Thymus (tissue), 14 donors: ENCODE measurements at places on chromosomes 2 and 18. TPM values are rescaled to one million over a fixed set of nuclear protein-coding genes. Genes with fewer than 3 reads are reported as not detected.

AGXT gene
- total RNA-seq, result 0.14 TPM

LRRTM1 gene
- total RNA-seq, result not detected

CCDC74A gene
- total RNA-seq, result 5.1 TPM

DNA sequence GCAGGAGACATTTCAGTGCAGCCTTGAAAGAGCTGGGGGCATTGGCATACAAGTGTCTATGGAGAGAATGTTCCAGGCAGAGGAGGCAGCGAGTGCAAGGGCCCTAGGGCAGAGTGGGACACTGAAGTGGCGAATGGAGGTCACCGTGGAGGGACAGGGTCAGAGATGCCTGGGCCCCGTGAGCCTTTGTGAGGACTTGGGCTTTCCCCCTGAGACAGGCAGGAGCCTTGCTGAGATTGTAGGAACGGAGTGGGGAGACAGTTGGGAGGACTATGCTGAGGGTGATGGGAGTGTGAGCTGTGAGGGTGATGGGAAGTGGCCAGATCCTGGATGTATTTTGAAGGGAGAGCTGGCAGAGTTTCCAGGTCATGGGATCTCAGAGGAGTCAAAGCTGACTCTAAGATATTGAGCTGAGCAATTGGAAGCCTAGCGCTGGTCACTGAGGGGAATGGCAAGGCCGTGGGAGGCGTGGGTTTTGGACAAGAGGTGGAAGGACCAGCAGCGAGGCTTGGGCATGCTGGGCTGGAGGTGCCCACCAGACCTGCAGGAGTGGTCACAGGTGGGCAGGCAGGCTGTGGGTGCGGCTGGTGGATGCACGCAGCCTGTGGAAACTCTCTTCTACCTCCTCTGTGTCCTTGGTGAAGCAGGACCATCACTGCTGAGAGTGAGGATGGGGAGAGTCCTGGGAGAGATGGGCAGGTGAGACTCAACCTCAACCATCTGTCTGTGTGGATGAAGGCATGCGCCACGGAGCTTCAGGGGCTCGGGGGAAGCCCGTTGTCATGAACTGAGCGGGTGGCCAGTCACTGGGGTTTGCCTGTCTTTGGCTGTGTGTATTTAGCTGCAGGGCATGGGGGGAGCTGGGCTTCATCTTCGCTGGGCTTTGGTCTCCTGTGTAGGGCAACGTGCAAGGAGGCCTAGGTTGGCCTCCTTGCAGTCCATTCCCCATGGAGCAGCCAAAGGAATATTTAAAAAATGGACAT lies 241.2 kb upstream of the HS6ST1 start:
- DNase-seq, result no peak

- no peak for DNase-seq
Observed at GRCh38 chr2:24354957-24355356, 5.4 kb downstream of the ITSN2 start.

- no peak for DNase-seq
Observed at GRCh38 chr2:197212344-197213262, 98.0 kb downstream of the ANKRD44 start.

DNA sequence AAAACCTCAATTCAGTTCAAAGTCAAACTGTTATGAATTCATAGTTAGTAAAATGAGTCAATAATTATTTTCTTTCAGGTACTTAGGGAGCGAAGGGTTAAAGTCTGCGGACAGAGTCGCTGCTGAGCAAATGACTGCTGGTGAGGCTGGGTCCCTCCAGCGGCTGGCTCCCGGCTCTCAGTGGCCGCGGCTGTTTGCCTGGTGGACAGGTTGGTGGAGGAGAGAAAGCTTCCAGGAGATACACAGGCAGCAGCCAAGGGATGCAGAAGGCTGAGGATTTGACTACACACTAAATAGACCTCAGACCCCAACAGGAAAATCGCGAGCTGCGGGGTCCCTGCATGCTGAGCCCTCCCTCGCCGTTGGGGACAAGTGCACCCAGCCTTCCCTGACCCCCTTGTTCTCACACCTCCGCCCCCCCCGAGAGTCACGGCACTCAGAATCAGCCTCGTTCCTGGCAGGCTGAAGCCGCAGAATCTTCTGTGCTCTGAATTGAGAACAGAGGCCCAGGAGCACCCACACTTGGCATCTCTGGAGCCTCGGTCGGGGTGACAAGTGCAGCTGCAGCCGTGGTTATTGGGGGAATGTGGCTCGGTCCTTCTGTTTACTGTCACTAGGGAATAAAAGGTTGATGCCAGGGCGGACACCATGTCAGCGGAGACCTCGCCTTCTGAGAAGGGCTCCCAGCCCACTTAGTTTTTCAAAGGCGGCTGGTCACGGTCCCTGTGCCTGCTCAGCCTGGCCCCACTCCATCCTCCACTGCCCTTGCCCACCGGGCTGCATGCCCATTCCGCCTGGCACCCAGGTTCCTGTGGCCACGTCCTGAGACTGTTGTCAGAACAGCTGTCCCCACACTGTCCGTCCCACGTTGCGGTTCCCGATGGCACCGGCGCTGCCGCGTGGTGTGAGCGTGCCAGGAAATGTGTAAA lies 74.0 kb downstream of the SLC66A2 start:
- DNase-seq, result no peak

LBX2 gene
- 0.09 TPM for total RNA-seq

DNA sequence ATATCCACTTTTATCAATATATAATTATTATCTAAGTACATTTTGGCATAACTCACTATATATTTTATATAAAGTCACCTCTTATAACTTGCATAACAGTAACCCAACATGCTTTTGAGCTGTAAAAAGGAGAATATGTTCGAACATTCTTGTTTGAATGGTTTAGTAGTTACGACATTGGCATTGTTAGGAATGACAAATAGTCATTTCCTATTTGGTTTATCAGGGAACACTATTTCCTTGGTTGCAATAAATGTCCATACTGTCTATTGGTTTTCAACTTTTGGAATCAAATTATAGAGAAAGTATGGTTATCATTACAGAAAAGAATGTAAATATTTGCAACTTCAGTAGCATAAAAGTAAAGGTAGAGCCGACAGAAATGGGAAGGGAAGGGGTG lies 124.1 kb downstream of the PARD3B start:
- DNase-seq, result no peak

GRCh38 chr2:37893327-37893726 lies 31.8 kb upstream of the RMDN2 start:
- DNase-seq, result no peak

MEP1B gene
- 0.19 TPM for total RNA-seq

GRCh38 chr18:48312066-48312465 lies 97.1 kb downstream of the ZBTB7C start:
- DNase-seq, result no peak

ALPI gene
- 0.19 TPM for total RNA-seq

DNA sequence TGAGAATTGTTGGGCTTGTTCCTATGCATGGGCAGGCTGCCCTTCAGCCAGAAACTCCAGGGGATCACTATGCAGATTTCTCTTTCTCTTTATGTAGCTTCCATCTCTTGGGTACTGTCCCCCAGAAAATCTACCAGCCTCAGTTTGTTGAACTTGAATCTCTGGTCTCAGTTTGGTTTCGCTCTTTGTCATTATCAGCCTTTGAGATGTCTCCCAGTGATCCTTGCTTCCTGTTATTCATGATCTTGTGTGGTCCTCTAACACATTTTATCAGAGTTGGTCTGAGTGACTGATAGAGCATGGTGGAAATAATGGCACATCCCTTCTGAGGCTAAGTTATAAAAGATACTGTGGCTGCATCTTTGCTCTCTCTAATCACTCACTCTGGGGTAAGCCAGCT lies 7.8 kb downstream of the TMEM87B start:
- DNase-seq, result no peak
